ENCODE measurements at places on chromosomes 3 and 15. TPM values are rescaled to one million over a fixed set of nuclear protein-coding genes. Genes with fewer than 3 reads are reported as not detected.

GP5 gene
- 0.07 TPM for total RNA-seq

SI gene
- total RNA-seq: not detected

OXNAD1 gene
- 16.6 TPM for total RNA-seq

GOLGA6B gene
- not detected for total RNA-seq

IGDCC3 gene
- 0.27 TPM for total RNA-seq

PDZRN3 gene
- total RNA-seq: 0.96 TPM

FAM81A gene
- total RNA-seq: 0.75 TPM

CFAP100 gene
- total RNA-seq: not detected

ALDH1A3 gene
- total RNA-seq: 208 TPM

MUC4 gene
- 6.9 TPM for total RNA-seq

TRANK1 gene
- total RNA-seq: 4.2 TPM

TGM4 gene
- not detected for total RNA-seq

GOLGA6A gene
- total RNA-seq: not detected

ACAN gene
- 0.27 TPM for total RNA-seq

SLC2A2 gene
- not detected for total RNA-seq

SLC7A14 gene
- not detected for total RNA-seq

GOLGA8T gene
- total RNA-seq: 0.27 TPM

SNX33 gene
- 25.7 TPM for total RNA-seq

PYGO1 gene
- total RNA-seq: 6.8 TPM

LHFPL4 gene
- total RNA-seq: not detected

ENTPD3 gene
- 0.21 TPM for total RNA-seq

CSPG5 gene
- 0.48 TPM for total RNA-seq

ANKRD63 gene
- total RNA-seq: not detected

AADACL2 gene
- total RNA-seq: not detected

WDR93 gene
- 0.41 TPM for total RNA-seq

TGM5 gene
- not detected for total RNA-seq

NEIL1 gene
- total RNA-seq: 6.1 TPM

PTPRG gene
- 25.7 TPM for total RNA-seq

LTF gene
- not detected for total RNA-seq

All from kidney epithelial cell (primary cell).